ENCODE measurements at places on chromosomes 5 and 9. TPM values are rescaled to one million over a fixed set of nuclear protein-coding genes. Genes with fewer than 3 reads are reported as not detected.

Gene MYOT
- not detected for total RNA-seq

Gene PSD2
- total RNA-seq, result 0.15 TPM

Gene SPATA31D4
- total RNA-seq, result not detected

Gene RALGPS1
- total RNA-seq, result 8.0 TPM

Gene EGFLAM
- not detected for total RNA-seq

Gene C5orf34
- total RNA-seq, result 3.3 TPM

Gene BASP1
- 4.6 TPM for total RNA-seq

Gene CD72
- 7.1 TPM for total RNA-seq

Gene PCDHA1
- total RNA-seq, result not detected

Gene CARD9
- 0.43 TPM for total RNA-seq

Gene SLC6A7
- total RNA-seq, result not detected

Gene NUTM2F
- not detected for total RNA-seq

Gene SERF1B
- total RNA-seq, result 29.3 TPM

Gene LCN1
- total RNA-seq, result not detected
